Dermis microvascular lymphatic vessel endothelial cell (primary cell): ENCODE measurements at places on chromosomes 4 and X. TPM values are rescaled to one million over a fixed set of nuclear protein-coding genes. Genes with fewer than 3 reads are reported as not detected.

Gene MAGEC2
- not detected in 2 replicates for total RNA-seq

Gene ALAS2
- total RNA-seq, result not detected in 2 replicates

Gene PPP4R3C
- not detected in 2 replicates for total RNA-seq

Gene HTT-AS
- total RNA-seq, result not detected in 2 replicates

Gene BCOR
- total RNA-seq, result 13.7 and 14.8 TPM in 2 replicates

Gene TRIM2
- total RNA-seq, result 10.0 and 13.9 TPM in 2 replicates

Gene CFAP47
- not detected in 2 replicates for total RNA-seq

Gene MORF4L2
- 387 and 448 TPM in 2 replicates for total RNA-seq

Gene NAP1L3
- 0.39 and 0.76 TPM in 2 replicates for total RNA-seq

Gene TMEM271
- total RNA-seq, result not detected in 2 replicates

Gene GPRIN3
- total RNA-seq, result 0.89 and 1.0 TPM in 2 replicates

Gene SOX3
- total RNA-seq, result not detected in 2 replicates

Gene CYP2U1
- 4.0 and 6.2 TPM in 2 replicates for total RNA-seq

Gene AFM
- total RNA-seq, result not detected in 2 replicates

Gene SLC7A11
- total RNA-seq, result 6.4 and 17.3 TPM in 2 replicates

Gene MAGIX
- 0.39 and 0.51 TPM in 2 replicates for total RNA-seq

Gene TRAM1L1
- total RNA-seq, result 0.51 TPM in 2 replicates

Gene COL4A5
- total RNA-seq, result 30.7 and 34.9 TPM in 2 replicates

Gene ARHGEF6
- total RNA-seq, result 8.9 and 15.4 TPM in 2 replicates

Gene GPM6B
- 0.13 TPM in 1 of 2 replicates, not detected in the other for total RNA-seq

Gene TBC1D14
- 17.1 and 20.6 TPM in 2 replicates for total RNA-seq

Gene PRKX
- total RNA-seq, result 18.0 and 25.7 TPM in 2 replicates

Gene TDO2
- not detected in 2 replicates for total RNA-seq

Gene CXXC4
- under 0.01 TPM in 1 of 2 replicates, not detected in the other for total RNA-seq

Gene TCEAL2
- total RNA-seq, result not detected in 2 replicates

Gene RTL3
- not detected in 2 replicates for total RNA-seq

Gene ARHGAP4
- 4.9 and 5.1 TPM in 2 replicates for total RNA-seq

Gene VCX3A
- total RNA-seq, result not detected in 2 replicates

Gene HSFX3
- total RNA-seq, result not detected in 2 replicates

Gene AWAT1
- not detected in 2 replicates for total RNA-seq
